ENCODE measurements at places on chromosomes 11 and 22.

- DNase-seq: no peak
These were observed 1.9 kb downstream of the SLC5A1 start for GRCh38 chr22:32044913-32045312.

- no peak for DNase-seq
These were observed 67.3 kb upstream of the CSNK2A3 start for GRCh38 chr11:11420191-11420898.

DNA sequence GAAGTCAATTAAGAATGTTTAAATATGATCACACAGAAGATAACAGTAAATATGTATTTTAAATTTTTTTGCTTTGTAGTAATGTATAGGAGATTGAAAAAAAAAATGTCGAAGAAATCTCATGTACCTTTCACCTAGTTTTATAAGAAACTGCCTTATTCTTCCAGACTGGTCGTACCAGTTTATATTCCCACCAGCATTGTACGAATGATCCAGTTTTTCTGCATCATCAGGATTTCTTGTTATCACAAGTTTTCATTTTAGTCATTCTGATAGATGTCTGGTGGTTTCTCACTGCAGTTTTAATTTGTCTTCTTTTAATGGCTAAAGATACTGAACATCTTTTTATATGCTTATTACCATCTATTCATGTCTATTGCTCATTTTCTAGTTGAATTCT is 101.8 kb upstream of the CTSC start:
- no peak for DNase-seq

DNA sequence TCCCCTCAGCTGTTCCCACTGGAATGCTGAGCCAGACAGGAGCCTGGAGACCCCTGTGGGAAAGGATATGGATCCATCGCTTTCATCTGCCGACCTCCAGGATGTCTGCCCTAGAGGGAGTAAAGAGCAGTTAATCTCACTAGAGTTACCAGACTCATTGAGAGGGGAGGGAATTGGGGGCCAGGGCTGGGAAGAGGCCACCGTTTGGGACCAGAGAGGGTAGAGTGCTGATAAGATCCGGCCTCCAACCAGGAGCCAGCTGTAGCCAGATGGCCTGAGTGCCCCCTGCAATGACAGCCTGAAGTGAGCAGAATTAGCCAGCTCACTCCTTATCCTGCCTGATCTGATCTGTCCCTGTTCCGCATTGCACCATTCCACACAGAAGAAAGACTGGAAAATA is 3.7 kb upstream of the APLNR start:
- DNase-seq: no peak

- no peak for DNase-seq
These were observed 16.2 kb downstream of the LRRC32 start for GRCh38 chr11:76654298-76654851.

- DNase-seq: no peak
These were observed 50.2 kb downstream of the C22orf31 start for GRCh38 chr22:29011240-29012100.

GRCh38 chr22:36409911-36410756 is 22.4 kb upstream of the MYH9 start:
- peak; percentile 84 for DNase-seq

DNA sequence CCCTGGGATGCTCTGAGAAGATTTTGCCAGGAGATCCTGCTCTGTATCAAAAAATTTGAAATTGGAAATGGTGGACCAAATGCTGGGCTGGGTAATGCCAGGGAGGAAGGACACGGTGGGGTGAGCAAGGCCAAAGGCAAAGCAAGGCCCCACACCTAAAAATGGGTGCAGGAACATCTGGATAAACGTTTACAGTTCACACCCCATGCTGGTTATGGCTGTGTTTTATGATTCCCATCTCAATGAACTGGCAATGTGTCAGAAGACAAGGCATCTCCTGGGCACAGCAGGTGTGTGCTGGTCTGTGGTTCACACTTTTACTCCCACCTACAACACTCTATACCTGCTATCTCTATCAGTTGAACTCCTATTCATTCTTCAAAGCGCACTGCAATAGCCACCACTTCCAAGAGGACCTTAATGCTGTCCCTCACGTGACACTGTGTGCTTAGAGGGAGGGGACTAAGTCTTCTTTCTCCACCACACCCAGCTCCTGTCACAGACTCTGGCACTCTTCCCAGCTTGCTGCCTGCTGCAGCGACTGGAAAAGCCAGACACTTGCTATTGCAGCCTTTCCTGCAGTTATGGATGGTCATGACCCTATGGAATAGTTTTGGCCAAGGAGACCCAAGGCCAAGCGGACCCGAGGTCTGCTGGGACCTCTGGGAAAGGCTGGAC is 277.5 kb downstream of the CTTN start:
- no peak for DNase-seq

DNA sequence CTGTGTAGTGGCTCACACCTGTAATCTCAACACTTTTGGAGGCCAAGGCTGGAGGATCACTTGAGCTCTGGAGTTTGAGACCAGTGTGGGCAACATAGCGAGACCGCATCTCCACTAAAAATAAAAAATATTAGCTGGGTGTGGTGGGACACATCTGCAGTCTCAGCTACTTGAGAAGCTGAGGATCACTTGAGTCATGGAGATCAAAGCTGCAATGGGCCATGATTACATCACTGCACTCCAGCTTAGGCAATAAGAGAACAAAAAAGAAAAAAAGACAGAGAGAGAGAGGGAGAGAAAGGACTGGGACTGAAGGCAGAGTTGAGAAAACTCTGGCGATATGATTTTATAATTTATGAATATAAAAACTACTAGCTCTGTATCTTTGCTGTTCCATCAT is 473.1 kb downstream of the LRRC4C start:
- no peak for DNase-seq

DNA sequence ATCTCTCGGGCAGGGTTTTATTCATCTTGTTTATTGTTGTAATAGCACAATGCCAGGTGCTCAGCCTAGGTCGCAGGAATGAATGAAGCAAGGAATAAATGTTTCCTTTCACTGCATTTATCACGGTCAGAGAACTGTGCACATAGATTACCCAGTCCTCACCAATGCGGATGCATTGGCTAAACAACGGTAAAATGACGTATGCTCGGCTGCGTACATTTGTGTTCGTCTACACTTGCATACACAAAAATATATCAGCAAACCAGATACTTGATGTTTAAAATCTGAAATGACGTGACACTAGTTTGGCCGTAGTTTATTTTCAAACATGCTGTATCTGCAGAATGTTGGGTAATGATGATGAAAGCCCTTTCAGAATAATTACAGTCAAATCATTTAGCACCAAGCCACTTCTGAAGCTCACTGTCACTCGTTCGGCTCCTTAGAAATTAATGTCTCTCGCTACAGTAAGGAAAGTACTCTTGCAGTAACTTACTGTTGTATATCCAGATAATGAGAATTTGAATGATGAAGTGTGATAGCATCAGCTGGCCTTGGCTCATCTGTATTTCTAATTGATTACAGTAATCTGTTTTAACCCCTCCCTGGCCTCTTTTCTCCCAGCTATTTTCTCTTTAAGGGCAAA is 268.9 kb downstream of the LRRC4C start:
- DNase-seq: no peak
